ENCODE measurements at places on chromosomes 16 and 17.
A peak's percentile ranks its signal among the peaks of the same experiment; 100 is the strongest.

- DNase-seq: no peak
Measured at GRCh38 chr17:14803826-14804225, 461.3 kb downstream of the PMP22 start.

- DNase-seq: no peak
Measured at GRCh38 chr16:54473226-54473993, 186.8 kb upstream of the IRX3 start.

- no peak for DNase-seq
Measured at GRCh38 chr17:10610884-10611283, 46.2 kb downstream of the MYH3 start.

- DNase-seq: no peak
Measured at GRCh38 chr16:12646490-12647274, 157.0 kb downstream of the CPPED1 start.

DNA sequence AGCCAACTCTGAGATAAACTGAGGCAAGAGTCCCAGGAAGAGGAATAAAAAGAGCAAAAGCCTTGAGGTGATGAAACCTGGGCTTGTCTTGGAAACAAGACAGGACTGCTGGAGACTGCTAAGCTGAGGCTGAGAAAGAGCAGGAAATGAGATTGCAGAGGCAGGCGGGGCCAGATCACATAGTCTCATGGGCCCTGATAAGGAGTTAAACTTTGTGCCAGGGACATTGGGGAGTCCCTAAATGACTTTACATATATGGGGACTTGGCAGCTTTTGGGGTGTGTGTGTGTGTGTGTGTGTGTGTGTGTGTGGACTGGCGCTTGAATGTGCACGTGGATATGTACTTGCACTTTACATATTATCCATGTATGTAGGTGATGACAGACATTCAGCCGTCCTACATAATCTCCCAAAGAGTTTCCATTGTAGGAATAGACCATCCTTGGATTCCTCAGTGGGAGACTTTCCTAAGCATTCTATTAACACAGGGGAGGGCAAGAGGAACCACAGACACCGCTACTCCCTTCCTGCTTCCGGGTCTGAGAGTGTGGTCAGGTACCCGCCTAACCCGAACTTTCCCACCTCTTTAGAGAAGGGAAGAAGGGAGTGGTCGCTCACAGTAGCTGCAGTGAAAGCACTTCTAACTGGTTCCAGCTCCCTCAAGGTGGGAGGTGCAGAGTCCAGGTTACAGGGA, 123.1 kb downstream of the LYRM1 start:
- no peak for DNase-seq

DNA sequence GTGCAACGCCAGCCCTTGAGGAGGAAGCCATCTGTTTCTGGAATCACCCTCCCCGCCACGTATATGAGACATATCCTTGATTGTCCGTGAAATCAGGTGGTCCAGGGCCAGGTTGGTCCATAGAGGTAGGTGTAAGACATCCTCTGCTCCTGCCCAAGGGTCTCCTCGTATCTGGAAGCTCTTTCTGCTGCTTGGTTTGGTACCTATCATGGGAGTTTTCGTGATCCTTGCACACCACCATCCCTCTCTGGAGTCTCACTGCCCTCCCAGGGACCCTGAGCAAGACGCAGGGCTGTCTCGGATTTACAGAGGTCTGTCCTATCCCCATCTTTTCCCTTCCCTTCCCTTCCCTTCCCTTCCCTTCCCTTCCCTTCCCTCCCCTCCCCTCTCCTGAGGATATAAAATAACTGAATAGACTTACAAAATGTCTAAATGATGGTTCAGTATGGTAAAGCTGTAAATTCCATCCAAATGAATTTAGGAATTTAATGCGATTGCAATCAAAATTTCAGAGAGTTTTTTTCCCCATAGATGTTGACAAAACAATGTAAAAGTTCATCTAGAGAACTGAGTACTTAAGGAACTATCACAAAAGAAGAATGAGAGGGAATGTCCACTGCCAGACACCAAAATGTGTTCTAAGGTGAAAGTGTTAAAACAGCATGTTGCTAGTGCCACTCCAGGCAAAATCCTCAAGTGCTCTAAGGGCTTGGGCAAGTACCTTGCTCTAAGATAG, 2.0 kb upstream of the CCDC42 start:
- DNase-seq: no peak

DNA sequence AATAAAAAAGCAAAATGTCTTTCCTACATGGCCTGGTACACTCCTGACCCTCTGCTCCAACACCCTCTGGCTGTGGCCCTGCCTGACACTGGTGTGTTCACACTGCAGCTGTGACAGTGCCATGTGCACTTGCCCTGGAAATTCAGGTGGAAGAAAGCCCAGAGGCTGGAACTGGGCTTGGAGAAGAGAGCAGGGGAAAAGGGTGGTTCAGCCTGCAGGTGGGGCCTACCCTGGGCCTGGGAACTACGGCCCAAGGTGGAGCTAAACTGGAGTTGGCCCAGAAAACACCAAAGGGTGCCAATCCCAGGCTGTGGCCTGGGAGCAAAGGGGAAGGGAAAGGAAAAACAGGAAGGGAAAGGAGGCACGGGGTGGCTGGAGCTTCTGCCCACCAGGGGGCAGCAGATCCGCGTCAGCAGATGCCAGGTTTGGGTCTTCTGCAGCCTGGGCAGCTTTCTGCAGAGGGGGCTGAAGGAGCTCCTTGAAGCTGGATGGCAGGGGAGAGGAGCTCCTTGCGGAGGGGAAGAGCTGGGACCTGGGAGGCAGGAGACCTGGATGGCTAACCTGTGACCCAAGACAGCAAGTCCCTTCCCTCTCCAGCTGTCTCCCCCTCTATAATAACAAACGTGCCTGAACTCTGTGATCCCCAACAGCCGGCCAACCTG, 15.4 kb upstream of the CTCF start:
- peak; percentile 64 for DNase-seq

- DNase-seq: no peak
Measured at GRCh38 chr17:14317383-14317782, 16.5 kb downstream of the HS3ST3B1 start.

GRCh38 chr16:4494746-4495490, 18.7 kb downstream of the HMOX2 start:
- DNase-seq: no peak

- no peak for DNase-seq
Measured at GRCh38 chr17:15981208-15981607, 18.3 kb downstream of the ZSWIM7 start.

GRCh38 chr17:6755281-6755680, 565 bp upstream of the XAF1 start:
- DNase-seq: no peak

- DNase-seq: peak; percentile 60
Measured at GRCh38 chr17:75034236-75034908, 12.4 kb downstream of the ATP5PD start.

- no peak for DNase-seq
Measured at GRCh38 chr17:6355196-6355595, 79.7 kb downstream of the AIPL1 start.

GRCh38 chr16:77299395-77299794, 100.2 kb downstream of the SYCE1L start:
- DNase-seq: no peak

DNA sequence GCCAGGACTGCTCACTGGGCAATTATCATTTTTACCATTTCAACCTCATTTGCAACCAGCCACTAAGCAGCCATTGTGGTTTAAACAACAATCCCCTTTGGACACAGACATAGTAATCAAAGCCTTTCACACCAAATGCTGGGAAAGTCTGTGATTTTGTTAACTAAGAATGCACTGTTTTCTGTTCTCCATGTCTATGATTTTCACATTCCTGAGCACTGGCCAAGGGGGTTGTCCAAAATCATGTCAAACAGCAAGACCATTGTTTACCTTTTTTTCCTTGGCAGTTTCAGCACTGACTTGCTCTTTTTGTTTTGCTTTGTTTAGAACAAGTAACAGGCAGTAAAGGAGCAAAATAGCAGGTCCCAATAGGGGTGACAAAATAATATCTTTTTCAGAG, 106.3 kb upstream of the SIAH1 start:
- no peak for DNase-seq

DNA sequence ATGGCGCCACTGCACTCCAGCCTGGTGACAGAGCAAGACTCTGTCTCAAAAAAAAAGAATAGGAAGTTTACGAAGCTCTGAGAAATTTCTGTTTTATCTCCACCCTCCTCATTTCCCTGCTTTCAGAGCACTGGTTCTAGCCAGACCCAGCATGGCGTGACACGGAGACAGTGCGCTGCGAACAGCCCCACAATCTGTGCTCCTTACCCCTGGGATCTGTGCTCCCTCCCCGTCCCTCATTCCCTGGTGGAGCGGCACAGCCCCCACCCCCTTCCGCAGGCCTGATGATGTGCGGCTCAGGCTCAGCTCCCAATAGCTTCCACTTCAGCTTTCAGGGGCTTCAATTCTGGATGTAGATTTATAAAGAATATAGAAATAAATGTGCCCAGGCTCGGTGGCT, 56.1 kb upstream of the ENDOV start:
- no peak for DNase-seq

DNA sequence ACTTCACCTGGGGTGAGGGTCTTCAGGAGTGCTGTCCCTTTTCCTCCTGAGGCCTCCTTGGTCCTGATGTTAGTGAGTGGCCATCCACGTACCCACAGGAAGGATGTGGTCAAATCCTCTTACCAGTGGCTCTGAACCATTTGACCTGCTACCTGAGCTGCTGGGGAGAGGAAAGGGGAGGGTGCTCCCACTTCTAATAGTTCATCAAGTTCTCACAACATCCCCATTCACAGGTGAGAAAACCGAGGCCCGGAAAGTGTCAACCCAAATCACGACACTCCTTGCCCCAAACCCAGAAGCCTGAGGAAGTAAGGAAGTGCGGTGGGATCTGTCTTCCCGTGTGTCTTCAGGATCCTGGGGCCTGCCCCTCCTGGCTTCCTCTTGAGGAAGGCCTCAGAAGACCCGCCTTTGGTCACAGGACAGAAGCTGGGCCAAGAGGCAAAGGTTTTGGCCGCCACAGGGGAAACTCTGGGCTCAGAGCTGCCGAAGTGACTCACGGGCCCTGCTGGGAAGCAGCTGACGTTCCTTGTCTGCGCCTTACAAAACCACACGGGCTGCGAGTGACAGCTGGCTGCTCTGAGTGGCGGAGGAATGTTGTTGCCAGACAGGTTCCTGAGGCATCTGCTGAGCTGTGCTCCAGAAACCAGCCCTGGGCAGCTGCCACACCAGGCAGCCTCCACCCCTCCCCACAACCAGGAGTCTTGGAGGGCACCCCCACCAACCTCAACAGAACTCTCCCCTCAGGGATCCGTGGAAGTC, 13.9 kb upstream of the KIFC3 start:
- no peak for DNase-seq

DNA sequence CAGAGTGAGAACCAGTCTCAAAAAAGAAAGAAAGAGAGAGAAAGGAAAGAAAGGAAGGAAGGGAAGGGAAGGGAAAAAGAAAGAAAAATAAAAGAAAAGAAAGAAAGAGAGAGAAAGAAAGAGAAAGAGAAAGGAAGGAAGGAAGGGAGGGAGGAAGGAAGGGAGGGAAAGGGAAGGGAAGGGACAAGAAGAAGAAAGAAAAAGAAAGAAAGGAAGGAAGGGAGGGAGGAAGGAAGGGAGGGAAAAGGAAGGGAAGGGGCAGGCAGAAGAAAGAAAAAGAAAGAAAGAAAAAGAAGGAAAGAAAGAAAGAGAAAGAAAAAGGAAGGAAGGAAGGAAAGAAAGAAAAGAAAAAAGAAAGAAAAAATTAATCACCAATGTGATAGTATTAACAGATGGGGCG, 15.7 kb downstream of the SLC5A11 start:
- DNase-seq: no peak

DNA sequence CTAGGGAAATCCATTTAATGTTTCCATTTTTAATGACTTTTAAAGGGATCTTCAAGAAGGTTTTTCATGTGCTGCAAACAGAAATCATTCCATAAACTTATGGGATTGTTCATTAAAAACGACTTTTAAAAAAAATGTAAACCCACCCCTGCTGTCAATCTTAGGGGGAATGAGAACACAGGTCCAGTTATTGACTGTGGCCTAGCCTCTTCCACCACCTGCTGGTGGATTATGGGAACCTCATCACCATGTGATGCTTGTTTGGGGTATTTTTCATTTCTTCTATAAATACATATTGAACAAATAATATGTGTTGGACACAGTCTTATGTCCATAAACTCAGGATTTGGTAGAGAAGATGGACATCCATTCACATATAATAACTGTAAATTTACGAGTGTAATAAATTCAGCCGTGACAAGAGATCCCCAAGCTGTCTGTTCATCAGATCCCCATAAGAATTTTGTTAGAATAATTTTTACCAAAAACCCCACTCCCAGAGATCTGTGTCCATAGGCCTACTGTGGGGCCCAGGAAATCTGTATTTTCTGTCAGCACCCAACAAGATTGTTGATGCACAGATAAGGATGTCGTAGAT, 42.0 kb upstream of the TMC5 start:
- no peak for DNase-seq

DNA sequence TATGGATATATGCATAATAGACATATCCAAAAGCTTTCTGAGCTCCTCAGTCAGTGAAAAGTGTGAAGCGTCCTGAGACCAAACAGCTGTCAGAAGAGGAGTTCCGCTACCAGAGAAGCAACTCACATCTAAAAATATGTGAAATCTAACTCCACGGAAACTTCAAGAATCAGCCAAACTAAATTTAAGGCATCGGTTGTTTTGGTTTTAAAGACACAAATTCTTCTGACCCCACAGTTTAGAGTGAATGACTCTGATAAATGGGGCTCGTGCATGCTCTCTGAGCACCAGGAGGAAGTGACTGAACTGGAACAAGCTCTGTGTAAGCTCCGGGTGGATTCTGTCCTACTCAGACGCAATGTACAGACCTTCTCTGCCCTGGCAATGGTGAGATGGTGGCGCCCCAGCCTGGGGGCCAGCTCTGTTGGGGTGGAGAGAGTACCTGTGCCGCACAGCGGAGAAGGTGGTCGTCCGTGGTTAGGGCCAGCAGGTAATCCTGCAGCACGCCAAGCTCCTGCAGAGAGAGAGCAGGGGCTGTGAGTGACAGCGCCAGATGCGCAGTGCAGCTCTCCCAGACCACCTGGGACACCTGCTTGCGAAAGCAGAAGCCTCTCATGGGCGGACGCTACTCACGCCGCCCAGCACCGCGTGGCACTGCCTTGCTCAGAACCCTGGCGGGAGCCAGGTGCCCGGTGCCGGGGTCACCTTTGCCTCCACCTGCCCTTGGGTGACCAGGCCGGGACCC, 44.4 kb upstream of the ATP2A3 start:
- no peak for DNase-seq

GRCh38 chr17:46968224-46968834, 10.7 kb downstream of the RPRML start:
- DNase-seq: no peak

DNA sequence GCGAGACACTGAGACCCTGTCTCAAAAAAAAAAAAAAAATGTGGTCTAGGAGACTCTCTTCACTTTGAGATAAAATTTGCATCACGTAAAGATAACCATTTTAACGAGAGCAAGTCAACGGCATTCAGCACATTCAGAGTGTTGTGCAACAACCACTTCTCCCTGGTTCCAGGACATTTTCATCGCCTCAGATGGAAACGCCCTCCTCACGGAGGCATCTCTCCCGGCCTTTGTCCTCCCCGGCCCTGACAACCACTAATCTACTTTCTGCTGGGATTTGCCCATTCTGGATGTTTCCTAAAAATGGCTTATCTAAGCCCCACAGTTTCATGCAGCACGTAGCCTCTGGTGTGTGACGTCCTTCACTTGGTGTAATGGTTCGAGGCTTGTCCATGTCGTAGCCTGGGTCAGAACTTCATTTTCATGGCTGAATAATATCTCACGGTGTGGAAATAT, 6.4 kb upstream of the NPRL3 start:
- no peak for DNase-seq

GRCh38 chr16:57694231-57694724, 328 bp upstream of the DRC7 start:
- no peak for DNase-seq

- no peak for DNase-seq
Measured at GRCh38 chr17:79778504-79779083, 646 bp downstream of the CBX2 start.

- DNase-seq: no peak
Measured at GRCh38 chr16:86221085-86221484, 289.2 kb upstream of the FOXF1 start.
